ENCODE measurements at places on chromosomes 16 and 17.

DNA sequence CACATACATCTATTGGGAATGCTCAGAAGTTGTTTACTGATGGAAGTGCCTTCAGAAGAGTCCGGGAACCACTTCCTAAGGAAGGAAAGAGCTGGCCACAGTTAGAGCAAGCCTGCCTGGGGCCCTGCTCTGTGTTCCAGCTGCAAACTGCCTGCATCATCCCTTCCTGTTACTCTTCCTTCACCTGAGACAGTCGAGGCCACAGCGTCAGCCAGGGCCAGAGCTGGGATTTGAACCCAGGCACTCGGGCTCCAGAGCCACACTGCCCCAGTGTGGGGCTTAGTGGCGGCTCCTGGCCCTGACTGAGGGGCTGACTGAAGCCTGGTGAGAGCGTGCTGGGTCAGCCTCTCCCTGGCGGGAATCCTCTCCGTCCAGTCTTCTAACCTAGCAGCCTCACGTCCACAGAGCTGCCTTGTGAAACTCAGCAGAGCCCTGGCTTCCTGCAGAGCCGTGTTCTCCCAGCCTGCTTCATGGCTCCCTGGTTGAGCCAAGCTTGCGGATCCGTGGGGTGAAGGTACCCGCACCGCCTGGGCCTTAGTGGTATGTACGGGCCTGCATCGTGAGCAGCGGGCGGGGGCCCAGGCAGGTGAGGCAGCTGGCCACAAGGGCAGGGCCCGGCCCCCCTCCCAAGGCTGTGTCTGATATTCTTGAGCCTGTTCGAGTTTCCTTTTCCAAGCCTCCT is 4.6 kb upstream of the C17orf99 start:
- no peak overlapping the region for H3K27ac ChIP-seq
- no peaks in the 10 kb centered on the region for H3K4me1 ChIP-seq
- DNase-seq = no peak
- H3K27me3 ChIP-seq = no peaks in the 10 kb centered on the region
- H3K4me3 ChIP-seq = no peak overlapping the region

GRCh38 chr16:63129411-63130125 is 1093.3 kb upstream of the CDH8 start:
- DNase-seq = no peak
- no peaks in the 10 kb centered on the region for H3K27me3 ChIP-seq
- H3K27ac ChIP-seq = no peak overlapping the region
- no peaks in the 10 kb centered on the region for H3K36me3 ChIP-seq
- H3K4me3 ChIP-seq = no peak overlapping the region

- H3K4me1 ChIP-seq = no peaks in the 10 kb centered on the region
- no peaks in the 10 kb centered on the region for H3K27me3 ChIP-seq
- no peak for DNase-seq
- H3K27ac ChIP-seq = no peak overlapping the region
- peaks cover 9% of the 10 kb centered on the region for H3K36me3 ChIP-seq
Observed at GRCh38 chr16:74922150-74923138, 62.5 kb downstream of the WDR59 start.

GRCh38 chr17:82930043-82930923 is 90.5 kb upstream of the ZNF750 start:
- peaks cover 53% of the 10 kb centered on the region for H3K36me3 ChIP-seq
- DNase-seq = no peak
- no peaks in the 10 kb centered on the region for H3K27me3 ChIP-seq
- H3K4me3 ChIP-seq = no peak overlapping the region

- H3K27ac ChIP-seq = no peak overlapping the region
- DNase-seq = no peak
- H3K36me3 ChIP-seq = no peaks in the 10 kb centered on the region
- peaks cover 66% of the 10 kb centered on the region for H3K27me3 ChIP-seq
Observed at GRCh38 chr17:17713839-17714238, 32.6 kb downstream of the RAI1 start.

DNA sequence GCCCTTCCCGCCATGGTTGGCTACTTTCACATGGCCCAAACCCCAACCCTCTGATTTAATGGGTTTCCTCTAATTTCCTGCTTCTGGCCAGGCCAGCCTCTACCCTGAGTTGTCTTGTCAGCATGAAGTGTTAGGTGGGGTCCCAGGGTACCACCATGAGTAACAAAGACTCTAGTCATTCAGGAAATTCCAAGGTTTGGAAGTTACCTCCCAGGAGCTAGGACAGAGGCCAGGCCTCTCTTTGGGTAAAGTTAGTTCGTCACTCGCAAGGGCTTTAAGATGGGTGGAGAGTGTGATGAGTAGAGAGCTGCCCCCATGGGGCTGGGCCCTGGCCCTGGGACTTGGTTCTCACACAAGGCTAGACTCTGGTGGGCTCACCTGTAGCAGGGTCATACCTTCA is 54.6 kb downstream of the PLD6 start:
- H3K4me3 ChIP-seq = no peak overlapping the region
- peaks cover 27% of the 10 kb centered on the region for H3K36me3 ChIP-seq
- H3K27me3 ChIP-seq = no peaks in the 10 kb centered on the region
- no peaks in the 10 kb centered on the region for H3K4me1 ChIP-seq
- DNase-seq = no peak

GRCh38 chr17:15485045-15485444 is 17.6 kb upstream of the CDRT4 start:
- peaks cover 2% of the 10 kb centered on the region for H3K36me3 ChIP-seq
- H3K27ac ChIP-seq = no peak overlapping the region
- no peaks in the 10 kb centered on the region for H3K27me3 ChIP-seq
- no peaks in the 10 kb centered on the region for H3K4me1 ChIP-seq
- DNase-seq = no peak

- no peaks in the 10 kb centered on the region for H3K27me3 ChIP-seq
- H3K4me1 ChIP-seq = peaks cover 15% of the 10 kb centered on the region
- DNase-seq = no peak
- no peaks in the 10 kb centered on the region for H3K36me3 ChIP-seq
Observed at GRCh38 chr17:57463103-57463885, 207.0 kb downstream of the MSI2 start.

GRCh38 chr16:72050769-72051464 is 3.4 kb upstream of the HP start:
- H3K27me3 ChIP-seq = no peaks in the 10 kb centered on the region
- no peaks in the 10 kb centered on the region for H3K36me3 ChIP-seq
- H3K4me3 ChIP-seq = no peak overlapping the region
- no peak overlapping the region for H3K27ac ChIP-seq
- no peak for DNase-seq

GRCh38 chr17:77528516-77529327 is 388.0 kb downstream of the SEC14L1 start:
- H3K4me1 ChIP-seq = peaks cover 3% of the 10 kb centered on the region
- H3K36me3 ChIP-seq = no peaks in the 10 kb centered on the region
- peak; percentile 84 for DNase-seq
- peaks cover 19% of the 10 kb centered on the region for H3K27me3 ChIP-seq
- no peak overlapping the region for H3K27ac ChIP-seq
- H3K4me3 ChIP-seq = peak overlapping the region; percentile 57

DNA sequence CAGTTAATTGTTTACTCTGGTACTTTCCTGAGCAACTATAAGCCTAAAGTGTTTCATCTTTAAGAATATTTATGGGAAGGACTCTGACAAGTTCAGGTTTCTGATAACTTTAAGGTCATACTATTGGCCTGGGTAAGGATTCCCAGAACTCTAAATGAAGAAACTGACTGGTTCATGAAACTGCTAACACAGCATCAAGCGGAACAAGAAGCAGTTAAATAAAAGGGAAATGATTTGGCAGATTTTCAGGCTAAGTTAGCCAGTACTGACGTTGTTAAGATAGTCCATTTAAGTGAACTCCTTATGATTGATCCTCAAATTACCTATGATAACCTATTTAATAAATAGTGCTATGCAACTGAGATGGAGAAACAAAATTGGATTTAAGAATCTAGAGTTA is 101.6 kb upstream of the CES5A start:
- peaks cover 1% of the 10 kb centered on the region for H3K27me3 ChIP-seq
- H3K4me3 ChIP-seq = no peak overlapping the region
- H3K4me1 ChIP-seq = no peaks in the 10 kb centered on the region
- no peaks in the 10 kb centered on the region for H3K36me3 ChIP-seq
- no peak for DNase-seq

DNA sequence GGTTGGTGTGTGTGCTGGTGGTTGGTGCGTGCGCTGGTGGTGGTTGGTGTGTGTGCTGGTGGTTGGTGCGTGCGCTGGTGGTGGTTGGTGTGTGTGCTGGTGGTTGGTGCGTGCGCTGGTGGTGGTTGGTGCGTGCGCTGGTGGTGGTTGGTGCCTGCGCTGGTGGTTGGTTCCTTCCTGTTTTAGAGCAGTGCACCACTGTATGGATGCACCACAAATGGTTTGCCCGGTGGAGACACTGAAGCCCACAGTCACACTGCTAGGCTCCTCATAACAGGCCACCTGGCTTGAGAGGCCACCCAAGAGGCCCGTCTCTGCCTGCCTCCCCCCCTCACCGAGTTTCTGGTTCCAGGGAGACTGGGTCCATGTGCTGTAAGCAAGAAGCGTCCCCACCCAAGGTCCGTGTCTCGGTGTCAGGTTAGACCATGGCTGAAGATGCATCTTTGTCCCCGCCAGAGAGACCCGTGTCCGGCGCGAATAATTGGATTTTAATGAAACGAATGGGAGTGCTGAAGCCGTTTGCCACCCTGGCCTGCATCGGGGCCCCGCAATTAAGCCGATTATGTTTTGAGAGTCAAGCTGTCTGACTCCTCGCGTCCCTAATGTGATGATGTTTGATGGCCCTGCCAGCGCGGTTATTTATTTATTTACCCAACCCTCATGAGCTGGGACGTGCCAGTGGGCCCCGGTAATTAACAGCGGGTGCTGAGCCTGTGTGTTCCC is 161.3 kb upstream of the GSE1 start:
- peaks cover 17% of the 10 kb centered on the region for H3K4me1 ChIP-seq
- H3K27ac ChIP-seq = no peak overlapping the region
- 0 out of 2 replicates have a peak, but pooled peaks cover 2% of the 10 kb centered on the region for H3K27me3 ChIP-seq
- H3K4me3 ChIP-seq = no peak overlapping the region

- peaks cover 66% of the 10 kb centered on the region for H3K36me3 ChIP-seq
- no peak for DNase-seq
- no peaks in the 10 kb centered on the region for H3K4me1 ChIP-seq
- no peak overlapping the region for H3K4me3 ChIP-seq
- no peak overlapping the region for H3K27ac ChIP-seq
- H3K27me3 ChIP-seq = no peaks in the 10 kb centered on the region
Observed at GRCh38 chr16:71929048-71929447, 33.7 kb downstream of the IST1 start.

Measured in H1 (cell line).